ENCODE measurements at places on chromosomes 5 and 9.

DNA sequence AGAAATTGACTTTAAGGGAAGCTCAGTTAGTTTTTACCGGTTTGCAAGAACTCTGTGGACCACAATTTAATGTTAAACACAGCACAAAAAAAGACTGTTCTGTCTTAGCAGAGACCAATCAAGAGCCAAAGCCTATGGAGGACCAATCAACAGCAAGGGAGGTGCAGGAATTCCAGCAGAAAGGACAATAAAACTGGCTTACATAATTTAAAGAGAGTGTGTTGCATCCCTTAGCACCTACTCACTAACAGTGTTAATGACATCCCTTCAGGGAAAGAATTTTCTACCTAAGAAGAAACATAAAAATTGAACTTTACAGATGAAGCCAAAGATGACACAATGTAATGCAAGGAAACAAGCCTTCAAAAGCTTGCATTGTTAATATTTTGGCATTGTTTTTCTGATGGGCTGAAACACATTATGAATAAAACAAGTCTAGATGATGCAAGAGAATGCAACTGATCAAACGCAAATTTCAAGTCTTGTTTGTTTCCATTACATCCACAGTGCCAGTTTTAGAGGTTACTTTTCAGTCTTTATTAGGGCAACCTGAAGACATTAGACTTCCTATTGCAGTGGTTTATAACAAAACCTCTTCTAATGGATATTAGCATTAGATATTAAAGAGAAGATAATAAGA is 111.3 kb upstream of the FST start:
- DNase-seq = no peak

GRCh38 chr5:71483355-71483754 is 27.9 kb downstream of the BDP1 start:
- DNase-seq = no peak

DNA sequence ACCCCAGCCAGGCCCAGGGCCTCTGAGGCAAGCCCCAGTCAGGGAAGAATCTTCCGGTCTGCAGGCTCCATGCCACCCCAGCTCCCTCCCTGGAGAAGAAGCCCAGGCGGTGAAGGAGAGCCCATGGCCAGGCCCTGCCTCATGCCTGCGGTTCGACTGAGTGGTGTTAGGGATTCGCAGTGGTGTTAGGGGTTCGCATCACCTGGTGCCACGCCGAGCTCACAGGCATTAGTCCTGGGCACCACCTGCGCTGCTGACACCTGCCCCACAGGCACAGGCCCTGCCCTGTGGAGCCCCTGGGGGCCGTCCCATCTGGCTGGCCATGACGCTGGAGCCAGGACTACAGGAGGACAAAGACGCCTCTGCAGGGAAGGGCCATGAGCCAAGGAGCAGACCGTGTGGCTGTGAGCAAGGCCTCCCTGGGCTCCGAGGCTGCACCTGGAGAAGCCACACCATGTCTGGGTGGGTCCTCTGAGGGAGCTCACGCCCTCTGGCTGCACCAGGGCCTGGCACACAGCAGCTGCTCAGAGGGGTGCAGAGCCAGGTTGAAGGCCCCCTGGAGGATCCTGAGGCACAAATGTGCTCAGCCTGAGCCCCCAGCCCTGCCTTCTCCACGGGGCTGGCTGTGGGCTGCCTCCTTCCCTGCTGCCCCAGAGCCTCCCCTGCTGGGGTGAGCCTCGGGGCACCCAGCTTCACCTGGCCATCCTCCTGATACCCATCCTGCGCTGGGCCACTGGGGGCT is 27.6 kb upstream of the RNF130 start:
- no peak for DNase-seq

DNA sequence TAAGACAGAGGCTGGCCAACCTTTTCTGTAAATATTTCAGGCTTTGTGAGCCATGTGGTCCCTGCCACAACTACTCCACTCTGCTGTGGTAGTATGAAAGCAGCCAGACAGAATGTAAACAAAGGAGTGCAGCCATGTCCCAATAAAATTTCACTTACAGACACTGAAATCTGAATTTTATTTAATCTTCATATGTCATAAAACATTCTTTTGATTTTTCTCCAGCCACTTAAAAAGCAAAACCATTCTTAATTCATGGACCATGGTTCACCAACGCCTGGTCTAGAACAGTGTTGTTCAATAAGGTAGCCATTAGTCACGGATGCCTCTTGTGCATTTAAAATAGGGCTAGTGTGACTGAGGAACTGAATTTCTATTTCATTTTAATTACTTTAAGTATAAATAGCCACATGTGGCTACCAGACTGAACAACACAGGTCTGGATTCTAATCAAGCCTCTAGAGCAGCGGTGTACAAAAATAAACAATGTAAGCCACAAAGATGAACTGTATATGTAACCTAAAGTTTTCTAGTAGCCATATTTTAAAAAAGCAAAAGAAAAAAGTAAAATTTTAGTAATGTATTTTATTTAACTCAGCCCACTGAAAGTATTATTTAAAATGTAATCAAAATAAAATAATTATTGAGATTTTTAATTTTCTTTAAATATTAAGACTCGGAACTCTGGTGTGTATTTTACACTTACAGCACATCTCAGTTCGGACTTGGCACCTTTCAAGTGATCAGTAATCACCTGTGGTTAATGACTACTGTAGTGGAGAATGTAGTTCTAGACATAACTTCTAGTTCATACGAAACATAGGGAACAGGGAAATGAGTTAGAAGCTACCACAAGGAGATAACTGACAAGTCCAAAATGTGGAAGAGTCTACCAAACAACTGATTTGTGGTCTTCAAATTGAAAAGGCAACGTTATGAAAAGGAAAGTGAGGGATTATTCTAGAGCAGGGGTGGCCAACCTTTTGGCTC is 14.3 kb downstream of the GEMIN5 start:
- no peak for DNase-seq

GRCh38 chr9:21286659-21287058 is 18.5 kb downstream of the IFNA5 start:
- no peak for DNase-seq
